ENCODE measurements at places on chromosomes 6 and 20.

GRCh38 chr6:20217891-20218290 is 5.6 kb upstream of the MBOAT1 start:
- no peak for DNase-seq

DNA sequence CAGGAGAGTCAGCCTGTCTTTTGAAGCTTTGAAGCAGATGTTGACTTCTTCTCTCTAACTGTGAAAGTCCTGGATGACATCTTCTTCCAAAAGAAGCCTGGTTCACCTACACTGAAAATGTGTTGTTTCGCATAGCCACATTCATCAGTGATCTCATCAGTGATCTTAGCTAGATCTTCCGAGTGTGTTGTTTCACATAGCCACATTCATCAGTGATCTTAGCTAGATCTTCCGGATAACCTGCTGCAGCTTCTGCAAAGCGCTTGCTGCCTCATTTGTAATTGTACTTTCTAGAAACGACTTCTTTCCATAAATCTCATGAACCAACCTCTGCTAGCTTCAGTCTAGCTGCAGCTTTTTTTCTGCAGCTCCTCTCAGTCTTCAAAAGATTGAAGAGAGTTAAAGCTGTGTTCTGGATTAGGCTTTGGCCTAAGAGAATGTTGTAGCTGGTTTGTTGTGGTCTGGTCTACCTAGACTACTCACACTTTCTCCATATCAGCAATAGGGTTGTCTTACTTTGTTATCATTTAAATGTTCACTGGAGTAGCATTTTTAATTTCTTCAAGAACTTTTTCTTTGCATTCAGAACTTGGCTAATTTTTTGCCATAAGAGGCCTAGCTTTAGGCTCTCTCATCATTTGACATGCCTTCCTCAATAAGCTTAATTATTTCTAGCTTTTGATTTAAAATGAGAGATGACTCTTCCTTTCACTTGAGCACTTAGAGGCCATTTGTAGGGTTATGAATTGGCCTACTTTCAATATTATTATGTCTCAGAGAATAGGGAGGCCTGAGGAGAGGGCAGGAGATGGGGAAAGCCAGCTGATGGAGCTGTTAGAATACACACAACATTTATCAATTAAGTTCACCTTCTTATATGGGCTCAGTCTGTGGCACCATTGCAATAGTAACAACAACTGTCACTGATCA is 48.7 kb upstream of the EXOC2 start:
- no peak for DNase-seq

DNA sequence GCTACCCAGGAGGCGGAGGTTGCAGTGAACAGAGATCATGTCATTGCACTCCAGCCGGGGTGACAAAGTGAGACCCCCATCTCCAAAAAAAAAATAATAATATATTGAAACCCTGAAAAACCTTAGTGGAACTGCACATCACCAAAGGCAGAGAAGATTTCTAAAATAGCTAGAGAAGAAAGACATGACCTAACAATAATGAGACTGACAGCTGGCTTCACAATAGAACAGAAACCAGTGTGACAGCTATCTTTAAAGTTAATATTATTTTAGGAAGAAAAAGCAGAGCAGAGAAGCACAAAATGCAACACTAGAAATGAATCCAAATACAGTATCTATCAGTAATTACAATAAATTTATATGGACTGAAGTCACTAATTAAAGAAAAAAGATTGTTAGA is 67.1 kb upstream of the FLRT3 start:
- no peak for DNase-seq

DNA sequence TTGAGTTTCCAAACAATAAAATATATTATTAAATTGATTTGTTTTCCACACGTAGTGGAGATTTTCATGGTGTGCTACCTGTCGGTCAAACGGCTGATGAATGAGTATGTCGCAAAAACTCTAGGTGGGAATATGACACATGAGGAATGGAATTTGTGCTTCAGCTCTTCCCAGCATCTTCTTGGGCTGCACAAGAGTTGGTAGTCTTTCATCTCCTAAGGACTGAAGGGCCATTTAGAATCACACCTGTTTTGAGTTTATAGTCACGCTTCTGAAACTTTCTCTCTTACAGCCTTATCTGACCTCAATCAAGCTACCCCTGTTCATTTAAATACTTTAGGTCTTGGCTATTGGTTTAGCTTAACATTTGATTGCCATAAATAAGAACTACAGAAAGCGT is 157.7 kb upstream of the AKAP12 start:
- DNase-seq, result no peak

DNA sequence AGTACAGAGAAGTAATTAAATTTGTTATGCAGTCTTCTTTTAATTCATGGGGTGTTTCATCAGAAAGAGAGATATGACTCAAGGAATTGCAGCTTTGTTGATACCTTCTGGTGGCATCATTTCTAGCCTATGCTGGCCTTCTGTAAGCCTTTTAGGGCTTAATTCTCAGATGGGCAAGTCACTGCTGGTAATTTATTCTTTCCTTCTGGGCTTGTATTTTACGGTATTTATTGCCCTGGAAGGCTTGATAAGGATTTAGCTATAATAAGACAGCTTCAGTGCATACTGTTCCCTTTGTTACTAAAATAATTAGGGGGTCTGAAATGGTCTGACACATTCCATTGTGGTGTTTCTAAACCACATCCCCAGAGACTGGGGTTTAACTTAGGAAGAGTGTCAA is 57.9 kb upstream of the EMILIN3 start:
- DNase-seq, result no peak

GRCh38 chr20:44215125-44215524 is 4.6 kb upstream of the OSER1 start:
- DNase-seq, result peak; percentile 78

DNA sequence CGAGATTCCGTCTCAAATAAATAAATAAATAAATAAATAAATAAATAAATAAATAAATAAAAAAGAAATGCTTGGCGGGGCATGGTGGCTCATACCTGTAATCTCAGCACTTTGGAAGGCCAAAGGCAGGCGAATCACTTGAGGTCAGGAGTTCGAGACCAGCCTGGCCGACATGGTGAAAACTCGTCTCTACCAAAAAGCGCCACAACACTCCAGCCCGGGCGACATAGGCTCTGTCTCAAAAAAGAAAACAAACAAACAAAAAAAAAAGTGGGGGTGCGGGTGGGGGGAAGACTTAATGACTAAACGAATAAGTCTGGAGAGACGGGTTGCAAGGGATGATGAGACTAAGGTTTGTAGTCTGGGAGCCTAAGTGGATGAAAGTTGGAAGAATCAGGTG is 170.7 kb downstream of the SLC16A10 start:
- no peak for DNase-seq

DNA sequence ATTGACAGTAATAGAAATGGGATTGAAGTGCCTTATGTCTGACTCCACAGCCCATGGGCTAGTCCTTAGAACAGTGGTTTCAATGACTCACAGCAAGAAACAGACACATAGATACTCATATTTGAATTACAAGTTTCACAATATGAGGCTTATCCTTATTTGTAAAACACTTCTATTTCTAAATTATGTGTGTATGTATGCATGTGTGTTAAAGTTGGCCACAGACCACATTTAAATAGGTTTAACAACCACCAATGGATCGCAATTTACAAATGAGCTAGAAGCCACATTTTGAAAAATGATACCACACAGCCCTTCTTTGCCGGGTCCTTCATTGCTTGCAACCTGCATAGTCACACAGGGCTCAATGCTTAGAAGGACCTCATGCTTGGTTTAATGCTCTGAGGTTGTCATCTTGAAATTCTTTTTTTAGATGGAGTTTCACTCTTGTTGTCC is 157.8 kb upstream of the PREP start:
- DNase-seq, result no peak

- DNase-seq, result no peak
Observed at GRCh38 chr20:6051505-6051904, 2.4 kb downstream of the LRRN4 start.

GRCh38 chr6:43149265-43149664 is 21.8 kb upstream of the SRF start:
- DNase-seq, result no peak

GRCh38 chr6:36386495-36387439 is 702 bp downstream of the ETV7 start:
- DNase-seq, result peak; percentile 68

Data from sciatic nerve (tissue), 2 donors.